Posterior vena cava (tissue), 2 donors: ENCODE measurements at places on chromosomes 5 and 9. TPM values are rescaled to one million over a fixed set of nuclear protein-coding genes. Genes with fewer than 3 reads are reported as not detected.

DNA sequence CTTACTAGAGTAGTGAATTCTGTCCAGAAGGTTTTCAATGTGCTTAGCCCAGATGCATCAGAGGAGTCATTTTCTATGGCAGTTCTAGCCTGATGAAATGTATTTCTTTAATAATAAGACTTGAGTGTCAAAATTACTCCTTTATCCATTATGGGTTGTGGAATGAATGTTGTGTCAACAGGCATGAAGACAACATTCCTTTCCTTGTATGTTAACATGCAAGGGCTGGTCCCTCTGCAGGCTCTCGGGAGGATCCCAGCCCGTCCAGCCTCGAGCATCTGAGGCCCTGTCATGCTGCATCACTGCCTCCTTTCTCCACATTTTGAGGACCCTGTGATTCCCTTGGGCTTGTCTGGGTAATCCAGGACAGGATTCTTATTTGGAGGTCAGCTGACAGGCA is 42.9 kb upstream of the FAM120AOS start:
- no peak for DNase-seq

DNA sequence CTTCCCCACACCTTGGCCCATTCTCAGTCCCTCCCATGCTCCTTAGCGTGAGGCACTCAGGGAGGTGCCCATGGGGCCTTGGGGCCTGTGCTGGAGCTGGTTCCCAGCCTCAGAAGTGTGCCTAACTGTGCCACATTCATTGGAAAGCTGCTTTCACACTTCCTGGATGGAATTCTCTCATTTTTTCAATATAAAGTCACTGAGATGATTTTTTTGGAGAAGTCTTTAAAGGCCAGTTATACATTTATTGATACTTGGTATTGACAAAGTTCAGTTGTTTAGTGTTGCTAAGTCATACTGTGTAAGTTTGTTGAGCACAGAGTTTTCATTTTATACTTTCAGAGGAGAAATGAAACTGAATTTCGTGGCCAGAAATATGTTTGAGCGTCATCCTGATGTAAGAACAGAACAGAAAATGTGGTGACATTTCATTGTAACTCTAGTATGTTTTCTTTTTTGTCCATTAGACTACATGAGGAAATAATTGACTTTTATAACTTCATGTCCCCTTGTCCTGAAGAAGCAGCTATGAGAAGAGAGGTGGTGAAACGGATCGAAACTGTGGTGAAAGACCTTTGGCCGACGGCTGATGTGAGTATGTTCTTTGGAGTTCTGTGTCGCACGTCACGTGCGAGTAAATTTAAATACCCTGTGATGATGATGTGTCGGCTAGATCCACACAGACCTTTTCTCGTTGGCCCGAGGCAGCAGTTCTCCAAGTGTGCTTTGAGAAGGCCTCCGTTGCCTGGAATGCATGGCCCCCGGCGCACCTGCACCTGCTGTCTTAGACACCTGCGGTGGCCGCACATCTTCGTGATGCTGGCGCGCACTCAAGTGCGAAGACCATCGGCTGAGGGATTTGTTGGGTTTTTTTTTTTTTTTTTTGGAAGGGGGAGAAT is 24.1 kb downstream of the TENT4A start:
- peak; percentile 70 for DNase-seq

- no peak for DNase-seq
These were observed 48.2 kb downstream of the DAPK1 start for GRCh38 chr9:87545858-87546257.

GRCh38 chr5:105504-106070 is 13.6 kb downstream of the PLEKHG4B start:
- no peak for DNase-seq

GRCh38 chr9:77575785-77576184 is 72.3 kb downstream of the GNA14 start:
- DNase-seq: no peak

DNA sequence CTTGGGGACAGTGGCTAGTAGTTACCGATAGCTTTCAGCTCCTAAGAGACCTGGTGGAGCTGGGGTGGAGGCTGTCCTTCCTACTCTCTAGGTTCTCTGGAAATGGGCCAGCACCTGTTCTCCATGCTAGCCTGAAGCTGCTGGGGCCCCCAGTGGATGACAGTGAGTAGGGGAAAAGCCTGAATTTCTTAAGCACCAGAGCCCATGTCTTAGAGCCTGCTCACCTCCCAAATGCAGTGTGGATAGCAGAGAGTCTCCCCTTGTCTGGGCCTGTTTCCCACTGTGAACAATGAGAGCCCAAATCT is 105.8 kb downstream of the DAB2IP start:
- no peak for DNase-seq

Gene LHFPL2
- total RNA-seq: 34.9 TPM

Gene IRF1
- total RNA-seq: 20.5 TPM

Gene IQGAP2
- 12.9 TPM for total RNA-seq

GRCh38 chr5:150783422-150783928 is 4.9 kb downstream of the SMIM3 start:
- peak; percentile 82 for DNase-seq

DNA sequence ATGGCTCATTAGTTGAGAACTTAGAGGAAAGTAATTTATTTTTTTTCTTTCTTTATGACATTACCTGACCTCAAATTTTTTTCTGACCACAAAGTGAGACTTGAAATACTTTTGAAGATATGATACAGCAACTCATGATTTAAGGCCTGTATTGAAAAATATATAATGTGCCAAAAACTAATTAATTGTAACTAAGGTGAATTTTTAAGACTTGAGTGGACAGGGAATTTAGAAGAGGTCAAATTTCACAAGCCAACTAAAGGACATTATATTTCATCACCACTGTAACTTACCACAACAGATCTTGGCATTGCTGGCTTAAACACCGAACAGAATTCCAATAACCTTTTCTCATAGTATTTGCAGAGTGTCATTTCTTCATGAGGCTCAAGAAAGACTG is 1.8 kb downstream of the CCNH start:
- DNase-seq: no peak

Gene ZNF608
- 11.4 TPM for total RNA-seq

DNA sequence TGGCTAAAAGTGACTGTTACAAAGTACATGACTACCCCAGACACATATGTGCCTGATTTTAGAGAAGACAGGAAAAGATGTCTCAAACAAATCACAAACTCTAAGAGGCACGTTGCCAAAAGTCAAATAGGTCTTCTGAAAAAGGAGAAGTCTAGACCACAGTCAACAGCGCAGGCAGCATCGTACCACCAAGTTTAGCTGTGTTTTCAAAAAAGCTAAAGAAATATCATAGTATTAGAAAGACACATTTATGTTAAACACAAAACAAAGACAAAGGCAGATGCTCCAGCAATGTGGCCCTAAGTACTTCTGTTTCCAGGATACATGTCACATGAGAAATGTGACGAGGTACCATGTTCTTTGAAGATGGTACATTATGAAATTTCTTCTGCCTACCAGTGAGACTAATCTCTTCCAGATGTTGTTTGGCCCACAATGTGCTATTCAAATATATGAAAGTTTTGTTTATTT is 43.5 kb downstream of the LPAR1 start:
- no peak for DNase-seq

DNA sequence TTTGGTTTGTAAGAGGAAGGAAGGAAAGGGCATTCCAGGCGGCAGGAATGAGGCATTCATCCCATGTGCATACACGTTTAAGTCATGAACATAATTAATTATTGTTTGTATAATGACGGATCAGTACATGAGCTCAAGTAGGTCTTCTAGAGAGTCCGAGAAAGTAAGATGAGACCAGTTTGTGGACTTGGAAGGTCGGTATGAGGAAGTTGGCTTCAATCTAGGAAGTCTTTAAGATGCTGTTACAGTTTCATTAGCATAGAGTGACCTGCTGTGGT is 2.1 kb downstream of the GTF3C4 start:
- no peak for DNase-seq

Gene ORM2
- total RNA-seq: not detected

DNA sequence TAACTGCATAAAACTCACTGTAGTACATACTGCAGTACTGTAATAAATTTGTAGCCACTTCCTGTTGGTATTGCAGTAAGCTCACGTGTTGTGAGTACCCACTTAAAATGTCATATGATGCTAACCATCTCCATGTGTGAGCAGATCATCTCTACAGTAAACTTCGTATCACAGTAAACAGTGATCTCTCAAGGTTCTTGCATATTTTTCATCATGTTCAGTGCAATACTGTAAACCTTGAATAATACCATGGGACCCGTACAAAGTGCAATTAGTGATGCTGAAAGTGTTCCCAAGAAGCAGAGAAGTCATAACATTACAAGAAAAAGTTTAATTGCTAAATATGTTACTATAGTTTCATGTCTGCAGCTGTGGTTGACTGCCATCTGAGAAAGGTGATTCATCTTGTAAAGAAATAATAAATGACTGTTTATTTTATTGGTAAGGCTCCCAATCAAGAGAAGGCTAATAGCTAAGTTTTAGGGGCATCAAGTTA is 253.8 kb upstream of the POU5F2 start:
- DNase-seq: no peak

GRCh38 chr5:143922718-143923117 is 110.8 kb downstream of the HMHB1 start:
- DNase-seq: no peak

Gene PPP6C
- total RNA-seq: 35.2 TPM
